ENCODE measurements at places on chromosomes 11 and 22.

DNA sequence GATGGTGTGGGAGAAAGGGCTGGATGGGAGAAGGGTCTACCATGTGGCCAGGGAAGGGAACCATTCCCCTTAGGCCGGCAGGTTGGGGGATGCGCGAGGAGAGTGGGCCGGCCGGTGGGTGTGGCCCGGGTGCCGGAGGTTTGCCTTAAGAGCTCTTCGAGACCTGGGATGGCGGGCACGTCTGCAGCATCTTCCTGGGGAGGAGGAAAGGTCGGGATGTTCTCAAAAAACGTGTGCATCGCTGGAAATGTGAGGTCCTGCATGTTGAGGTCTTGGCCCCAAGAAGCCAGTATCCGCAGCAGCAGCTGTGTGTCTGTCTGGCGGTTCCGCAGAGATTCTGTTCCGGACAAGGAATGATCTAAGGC lies 1.4 kb downstream of the NAV2 start:
- H3K4me3 ChIP-seq, result no peak overlapping the region
- H3K4me1 ChIP-seq, result 0 out of 2 replicates have a peak, but pooled peaks cover 7% of the 10 kb centered on the region
- no peak for DNase-seq
- H3K36me3 ChIP-seq, result no peaks in the 10 kb centered on the region
- peaks cover 52% of the 10 kb centered on the region for H3K27me3 ChIP-seq
- H3K27ac ChIP-seq, result no peak overlapping the region

- peaks cover 11% of the 10 kb centered on the region for H3K36me3 ChIP-seq
- no peak overlapping the region for H3K4me3 ChIP-seq
- no peak overlapping the region for H3K27ac ChIP-seq
- H3K27me3 ChIP-seq, result no peaks in the 10 kb centered on the region
Measured at GRCh38 chr11:12789596-12790215, 115.5 kb downstream of the TEAD1 start.

DNA sequence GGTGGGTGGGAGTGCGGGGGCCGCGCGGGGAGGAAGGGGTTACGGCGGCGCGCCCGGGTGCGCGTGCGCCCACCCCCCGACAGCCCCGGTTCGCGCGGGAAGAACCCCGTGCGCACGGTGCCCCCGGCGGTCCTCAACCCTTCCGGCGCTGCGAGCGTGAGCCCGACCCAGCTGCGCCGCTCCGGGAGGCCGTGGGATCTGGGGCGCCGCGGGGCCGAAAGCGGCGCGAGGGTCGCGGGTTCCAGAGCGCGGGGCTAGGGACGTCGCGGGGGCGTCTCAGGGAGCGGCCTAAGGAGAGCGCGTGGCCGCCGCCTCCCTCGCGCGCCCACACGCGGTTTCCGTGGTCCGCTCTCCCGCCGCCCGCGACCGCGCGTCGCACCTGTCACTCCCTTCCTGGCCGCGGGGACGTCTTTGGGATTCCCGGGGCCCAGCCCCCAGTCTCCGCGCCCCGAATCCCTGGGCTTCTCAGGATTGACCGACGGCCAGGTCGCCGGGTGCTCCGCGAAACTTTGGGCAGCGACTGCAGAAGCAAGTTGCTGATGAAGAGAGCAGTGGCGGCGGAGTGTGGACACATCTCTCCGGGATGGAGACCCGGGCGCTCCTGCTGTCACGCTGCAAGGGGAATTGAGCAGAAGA lies 582 bp downstream of the SREBF2 start:
- peak overlapping the region; percentile 96 for H3K27ac ChIP-seq
- no peak for DNase-seq

DNA sequence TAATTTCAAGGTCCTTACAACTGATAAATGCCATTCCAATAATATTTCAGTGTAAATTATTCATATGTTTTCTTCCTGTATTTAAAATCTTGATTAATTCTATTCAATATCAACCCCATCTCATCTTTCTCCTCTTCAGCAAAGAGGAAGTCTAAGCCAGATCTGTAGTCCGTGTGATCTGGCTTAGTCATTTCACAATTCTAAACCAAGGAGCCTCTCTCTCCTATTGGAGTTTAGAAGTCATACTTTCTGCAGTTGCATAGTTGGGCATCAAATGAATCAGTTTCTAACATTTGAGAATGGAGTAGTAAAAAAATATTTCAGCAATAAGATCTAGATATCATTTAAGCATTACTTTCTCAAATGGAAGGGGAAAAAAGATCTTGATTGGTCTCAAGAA lies 354.9 kb downstream of the JRKL start:
- no peaks in the 10 kb centered on the region for H3K27me3 ChIP-seq
- no peak overlapping the region for H3K4me3 ChIP-seq
- no peak for DNase-seq
- no peaks in the 10 kb centered on the region for H3K4me1 ChIP-seq
- H3K36me3 ChIP-seq, result no peaks in the 10 kb centered on the region

- no peak for DNase-seq
- peaks cover 10% of the 10 kb centered on the region for H3K4me1 ChIP-seq
- H3K27me3 ChIP-seq, result peaks cover 17% of the 10 kb centered on the region
- no peak overlapping the region for H3K27ac ChIP-seq
Measured at GRCh38 chr11:108596701-108597100, 3.1 kb upstream of the EXPH5 start.
